ENCODE measurements at places on chromosomes 3 and 15. TPM values are rescaled to one million over a fixed set of nuclear protein-coding genes. Genes with fewer than 3 reads are reported as not detected.

- H3K4me1 ChIP-seq: peaks cover 27% of the 10 kb centered on the region
- peak overlapping the region; percentile 68 for H3K27ac ChIP-seq
- no peak overlapping the region for H3K4me3 ChIP-seq
- no peak for DNase-seq
- no peaks in the 10 kb centered on the region for H3K36me3 ChIP-seq
Measured at GRCh38 chr15:40064231-40064894, 25.4 kb upstream of the SRP14 start.

DNA sequence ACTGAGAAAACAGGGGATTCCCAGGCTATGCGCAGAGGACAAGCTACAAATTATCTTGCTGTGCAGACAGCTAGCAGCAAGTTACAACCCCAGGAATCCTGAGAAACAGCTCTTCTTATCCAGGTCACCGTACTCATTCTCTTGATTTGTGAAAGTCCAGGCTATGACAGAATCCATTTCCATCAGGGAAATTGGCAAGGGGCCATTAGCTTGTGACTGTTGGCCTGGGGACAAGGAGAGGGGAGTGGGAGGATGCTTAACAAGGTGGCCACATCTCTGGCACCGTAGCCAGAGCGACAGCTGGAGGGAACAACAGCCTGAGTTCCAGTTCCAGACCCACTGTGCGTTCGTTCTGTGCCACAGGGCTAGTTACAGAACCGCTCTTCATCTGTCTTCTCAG is 44.9 kb upstream of the PLXNA1 start:
- no peak overlapping the region for H3K4me3 ChIP-seq
- H3K4me1 ChIP-seq: peaks cover 13% of the 10 kb centered on the region
- no peak overlapping the region for H3K27ac ChIP-seq

GRCh38 chr3:19947549-19948225 is 790 bp downstream of the RAB5A start:
- DNase-seq: peak; percentile 76
- peak overlapping the region; percentile 100 for H3K27ac ChIP-seq
- no peaks in the 10 kb centered on the region for H3K27me3 ChIP-seq
- H3K4me1 ChIP-seq: no peaks in the 10 kb centered on the region

DNA sequence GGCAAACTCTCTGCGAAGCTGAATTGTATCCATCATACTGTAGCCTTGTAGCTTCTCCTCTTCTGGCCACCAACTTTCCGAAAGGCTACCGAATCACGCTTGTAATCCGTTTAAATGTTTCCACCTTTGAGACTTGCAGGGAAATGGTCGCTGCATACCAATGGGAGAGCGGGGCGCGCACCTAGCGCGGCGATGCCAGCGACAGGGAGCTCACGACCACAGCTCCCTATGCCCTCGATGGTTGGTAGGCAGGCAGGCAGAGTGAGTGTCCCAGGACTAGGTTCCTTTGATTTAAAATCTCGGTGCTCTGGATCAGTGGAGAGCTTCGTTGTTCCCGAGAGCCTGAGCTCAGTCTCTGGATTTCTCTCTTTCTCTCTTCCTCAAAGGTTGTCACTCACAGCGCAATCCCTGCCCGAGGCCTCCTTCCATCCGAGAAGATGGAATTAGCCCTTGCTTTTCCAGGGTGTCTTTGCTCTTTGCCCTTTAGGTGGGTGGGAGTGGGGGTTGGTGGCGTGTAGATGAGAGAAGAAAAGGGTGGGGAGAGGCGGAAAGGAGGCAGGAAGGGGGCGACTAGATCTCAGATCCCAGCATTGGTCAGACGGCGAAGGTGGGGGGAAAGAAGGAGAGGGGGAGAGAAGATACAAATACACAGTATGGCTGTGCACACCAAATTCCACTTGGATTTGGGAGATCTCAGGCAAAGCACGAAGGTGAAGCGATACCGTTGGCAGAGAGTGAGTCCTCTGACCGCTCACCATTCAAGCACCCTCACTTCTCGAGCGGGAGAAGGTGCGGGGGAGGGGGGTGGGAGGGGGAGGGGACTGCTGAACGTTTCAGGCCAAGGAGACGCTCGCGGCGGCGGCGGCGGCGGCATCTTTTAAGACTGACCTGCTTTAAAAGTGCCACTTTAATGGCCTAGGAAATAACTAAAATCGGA is at the start of gene SLITRK3:
Gene SLITRK3 (minus strand): TSS at position 745 of the 937 bp plus-strand sequence. CDS start 5,554 bp downstream, outside the sequence.
- H3K4me1 ChIP-seq: peaks cover 22% of the 10 kb centered on the region
- H3K27me3 ChIP-seq: peaks cover 36% of the 10 kb centered on the region
- H3K4me3 ChIP-seq: peak within 1 kb of the TSS; percentile 56

DNA sequence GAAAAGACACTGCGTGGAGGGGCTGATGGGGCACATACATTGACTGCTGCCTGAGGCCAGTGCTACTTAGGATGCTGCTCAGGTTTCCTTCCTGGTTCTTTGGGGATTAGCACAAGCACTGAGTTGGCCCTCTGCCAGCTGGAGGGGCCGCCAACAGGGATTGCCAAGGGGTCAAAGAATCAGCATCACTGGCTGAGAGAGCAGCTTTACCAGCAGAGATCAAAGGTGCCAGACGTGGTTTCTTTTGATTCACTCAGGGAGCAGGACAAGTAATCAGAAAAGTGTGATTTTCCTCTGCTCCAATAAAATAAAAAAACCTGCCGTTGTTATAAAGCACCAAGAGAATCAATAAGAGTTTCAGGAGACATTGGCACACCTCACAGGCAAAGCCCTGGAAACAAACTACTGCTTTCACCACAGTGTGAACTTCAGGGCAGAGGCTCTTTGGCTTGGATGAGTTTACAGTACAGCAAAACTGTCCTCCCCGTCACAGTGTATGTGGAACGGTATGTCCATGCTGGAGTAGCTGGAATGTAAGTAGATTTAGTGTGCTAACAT is 45.8 kb upstream of the FSIP1 start:
- H3K36me3 ChIP-seq: no peaks in the 10 kb centered on the region
- peak overlapping the region; percentile 75 for H3K27ac ChIP-seq
- no peaks in the 10 kb centered on the region for H3K4me1 ChIP-seq
- no peak overlapping the region for H3K4me3 ChIP-seq
- DNase-seq: no peak
- no peaks in the 10 kb centered on the region for H3K27me3 ChIP-seq

DNA sequence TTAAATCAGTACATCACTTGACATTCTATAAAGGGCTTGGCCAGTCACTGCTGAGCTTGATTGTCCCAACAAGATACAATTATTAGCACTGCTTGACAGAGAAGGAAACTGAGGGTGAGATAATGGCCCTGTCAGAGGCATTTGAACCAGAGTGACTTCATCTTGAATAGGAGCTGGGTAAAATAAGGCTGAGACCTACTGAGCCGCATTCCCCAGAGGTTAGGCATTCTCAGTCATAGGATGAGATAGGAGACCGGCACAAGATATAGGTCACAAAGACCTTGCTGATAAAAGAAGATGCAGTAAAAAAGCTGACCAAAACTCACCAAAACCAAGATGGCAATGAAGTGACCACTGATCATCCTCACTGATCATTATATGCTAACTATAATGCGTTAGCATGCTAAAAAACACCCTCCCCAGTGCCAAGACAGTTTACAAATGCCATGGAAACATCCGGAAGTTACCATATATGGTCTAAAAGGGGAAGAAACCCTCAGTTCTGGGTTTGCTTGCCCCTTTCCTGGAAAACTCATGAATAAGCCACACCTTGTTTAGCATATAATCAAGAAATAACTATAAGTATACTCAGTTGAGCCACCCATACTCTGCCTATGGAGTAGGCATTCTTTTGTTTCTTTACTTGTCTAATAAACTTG is 239.1 kb upstream of the SETMAR start:
- H3K27ac ChIP-seq: no peak overlapping the region

- H3K4me3 ChIP-seq: no peak overlapping the region
- no peak overlapping the region for H3K27ac ChIP-seq
- no peaks in the 10 kb centered on the region for H3K4me1 ChIP-seq
- DNase-seq: no peak
Measured at GRCh38 chr3:59069838-59070237, 20.0 kb upstream of the CFAP20DC start.

DNA sequence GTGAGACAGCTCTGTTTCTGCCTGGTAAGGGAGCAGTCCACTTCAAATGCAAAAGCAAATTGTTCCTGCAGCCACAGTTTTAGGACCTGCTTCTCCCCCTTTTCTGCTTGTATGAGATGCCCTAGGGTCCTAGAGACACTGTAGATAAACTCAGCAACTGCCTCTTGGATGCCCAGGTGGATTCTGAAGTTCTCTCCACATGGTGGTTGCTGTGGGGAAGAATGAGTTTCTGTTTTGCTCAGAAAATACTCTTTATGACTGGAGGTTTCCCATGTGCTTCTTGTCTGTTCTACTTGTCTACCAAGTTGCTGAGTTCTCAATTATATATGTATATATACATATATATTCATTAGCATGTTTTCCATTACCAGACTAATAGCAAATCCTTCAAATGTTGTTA is 5.6 kb upstream of the ZNF80 start:
- no peak for DNase-seq
- no peaks in the 10 kb centered on the region for H3K36me3 ChIP-seq
- no peak overlapping the region for H3K4me3 ChIP-seq

DNA sequence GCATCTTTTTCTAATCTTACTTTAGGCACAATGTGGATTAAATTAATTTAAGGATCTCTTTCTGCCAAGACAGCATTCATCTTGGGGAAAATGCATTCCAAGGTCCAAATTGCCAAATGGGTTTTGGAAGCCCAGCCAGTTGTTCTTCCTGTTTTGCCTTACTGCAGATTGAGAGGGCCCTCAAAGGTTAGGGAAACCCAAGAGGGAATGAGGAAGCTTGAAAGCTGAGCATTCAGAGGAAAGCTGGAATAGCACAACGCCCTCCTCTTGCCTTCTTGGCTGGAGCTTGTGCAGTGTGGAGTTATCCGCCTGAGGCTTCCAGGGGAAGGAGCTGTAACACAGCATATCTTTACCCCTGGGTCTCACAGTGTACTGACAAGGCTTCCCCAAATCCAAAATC is 18.2 kb upstream of the SACM1L start:
- peak overlapping the region; percentile 29 for H3K27ac ChIP-seq
- no peaks in the 10 kb centered on the region for H3K27me3 ChIP-seq
- no peak for DNase-seq
- no peak overlapping the region for H3K4me3 ChIP-seq
- H3K36me3 ChIP-seq: peaks cover 60% of the 10 kb centered on the region

GRCh38 chr15:66603301-66604179 is 37.7 kb upstream of the LCTL start:
- H3K4me3 ChIP-seq: no peak overlapping the region
- no peak overlapping the region for H3K27ac ChIP-seq
- no peaks in the 10 kb centered on the region for H3K36me3 ChIP-seq
- no peaks in the 10 kb centered on the region for H3K27me3 ChIP-seq
- no peaks in the 10 kb centered on the region for H3K4me1 ChIP-seq

DNA sequence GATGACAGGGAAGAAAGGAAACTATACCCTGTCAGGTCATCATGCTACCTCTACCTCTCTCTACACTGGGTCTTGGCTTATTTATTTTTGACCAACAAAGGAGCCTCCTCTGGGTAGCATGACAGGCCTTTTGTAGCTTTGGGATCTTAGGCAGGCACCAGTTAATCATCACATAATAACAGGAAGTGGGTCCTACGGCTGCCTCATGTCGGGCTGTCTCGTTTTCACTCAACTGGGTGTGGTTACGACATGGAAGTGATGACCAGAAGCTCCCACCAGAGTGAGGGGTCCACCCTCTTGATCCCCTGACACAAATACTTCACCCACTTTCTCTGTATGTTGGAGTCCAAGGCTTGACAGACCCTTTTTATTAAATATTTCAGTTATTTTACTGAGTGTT is 105.3 kb downstream of the CD47 start:
- H3K27me3 ChIP-seq: no peaks in the 10 kb centered on the region
- no peak for DNase-seq
- no peaks in the 10 kb centered on the region for H3K36me3 ChIP-seq
- H3K4me1 ChIP-seq: peaks cover 49% of the 10 kb centered on the region
- H3K27ac ChIP-seq: no peak overlapping the region

DNA sequence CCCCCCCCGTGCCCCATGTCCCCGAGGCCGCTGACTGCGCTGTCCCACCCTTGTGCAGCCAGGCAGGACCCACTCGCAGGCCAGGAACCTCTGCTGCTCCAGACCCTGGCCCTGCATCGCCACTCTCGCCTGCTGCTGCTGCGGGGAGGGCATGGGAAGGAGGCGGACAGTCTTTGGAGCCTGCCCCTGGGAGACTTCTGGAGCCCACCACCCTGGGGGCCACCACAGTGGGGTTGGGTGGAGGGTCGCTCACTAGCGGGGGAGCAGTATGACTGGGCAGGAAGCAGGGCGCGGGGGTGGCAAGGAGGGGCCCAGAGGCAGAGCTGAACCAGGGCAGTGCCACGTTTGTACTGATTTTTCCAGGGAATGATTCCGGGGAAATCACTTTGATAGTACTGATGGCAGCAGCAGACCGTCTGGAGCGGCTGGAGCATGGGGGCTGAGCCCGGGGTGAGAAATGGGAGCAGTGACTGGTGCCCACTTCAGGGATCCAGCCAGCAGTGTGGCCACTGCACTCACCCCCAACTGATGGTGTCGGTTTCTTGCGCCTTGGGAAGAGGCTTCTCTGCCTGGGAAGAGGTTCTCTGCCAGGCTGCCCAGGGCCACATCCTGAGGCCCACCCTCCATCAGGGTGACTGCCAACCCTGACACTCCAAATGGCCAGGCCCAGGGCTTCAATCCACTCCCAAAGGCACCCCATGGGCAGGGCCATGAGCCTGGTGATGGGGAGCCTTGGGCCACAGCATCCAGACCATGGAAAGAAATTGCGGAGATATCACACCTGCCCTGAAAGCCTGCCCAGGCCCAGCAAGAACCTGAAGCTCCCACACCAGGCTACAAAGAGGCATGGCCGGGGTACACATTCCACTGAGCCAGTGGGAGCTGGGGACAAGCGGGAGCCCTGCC is 53.7 kb downstream of the LSAMP start:
- H3K4me1 ChIP-seq: peaks cover 15% of the 10 kb centered on the region
- no peaks in the 10 kb centered on the region for H3K27me3 ChIP-seq
- H3K36me3 ChIP-seq: no peaks in the 10 kb centered on the region
- no peak overlapping the region for H3K27ac ChIP-seq

DNA sequence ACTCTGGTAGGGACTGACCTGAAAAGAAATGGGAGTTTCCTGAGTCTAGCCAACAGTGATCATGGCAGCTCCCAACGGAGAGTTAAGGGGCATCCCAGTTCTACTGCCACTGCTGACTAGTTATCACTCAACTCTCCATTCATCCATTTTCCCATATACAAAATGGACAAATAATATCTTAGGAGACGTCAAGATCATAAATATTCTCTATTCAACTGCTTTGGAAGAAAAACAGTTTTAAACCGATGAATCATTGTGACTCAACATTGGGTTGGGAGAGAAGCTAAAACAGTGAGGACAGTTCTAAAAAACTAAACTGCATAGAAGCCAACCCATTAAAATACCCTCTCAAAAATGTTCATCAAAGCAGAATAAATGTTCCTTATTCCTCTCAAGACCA is 57.6 kb upstream of the CHRM5 start:
- DNase-seq: no peak
- H3K4me1 ChIP-seq: no peaks in the 10 kb centered on the region
- H3K36me3 ChIP-seq: no peaks in the 10 kb centered on the region
- H3K27me3 ChIP-seq: no peaks in the 10 kb centered on the region
- no peak overlapping the region for H3K27ac ChIP-seq
- H3K4me3 ChIP-seq: no peak overlapping the region

- H3K27me3 ChIP-seq: no peaks in the 10 kb centered on the region
- H3K4me1 ChIP-seq: no peaks in the 10 kb centered on the region
- no peak for DNase-seq
- no peaks in the 10 kb centered on the region for H3K36me3 ChIP-seq
Measured at GRCh38 chr3:17138246-17139039, 253.7 kb downstream of the PLCL2 start.

Gene CEP152
- 4.2 TPM for total RNA-seq

Gene MASP1
- 93.5 TPM for total RNA-seq

Gene GOLGA8J
- not detected for total RNA-seq

Gene TRMT10C
- 21.0 TPM for total RNA-seq

Gene TRIM42
- not detected for total RNA-seq

Gene SCN5A
- total RNA-seq: 1.9 TPM

Gene CDCP1
- total RNA-seq: 1.2 TPM

Gene KIF15
- 1.1 TPM for total RNA-seq

Gene STXBP5L
- 11.4 TPM for total RNA-seq

Gene PRTG
- total RNA-seq: 2.2 TPM

Gene GLDN
- 1.5 TPM for total RNA-seq

Data from sigmoid colon (tissue), 7 donors.